Thoracic aorta (tissue), 2 donors: ENCODE measurements at places on chromosomes 12 and 14.

GRCh38 chr12:47860279-47860841, 40.7 kb upstream of the HDAC7 start:
- no peak for DNase-seq

DNA sequence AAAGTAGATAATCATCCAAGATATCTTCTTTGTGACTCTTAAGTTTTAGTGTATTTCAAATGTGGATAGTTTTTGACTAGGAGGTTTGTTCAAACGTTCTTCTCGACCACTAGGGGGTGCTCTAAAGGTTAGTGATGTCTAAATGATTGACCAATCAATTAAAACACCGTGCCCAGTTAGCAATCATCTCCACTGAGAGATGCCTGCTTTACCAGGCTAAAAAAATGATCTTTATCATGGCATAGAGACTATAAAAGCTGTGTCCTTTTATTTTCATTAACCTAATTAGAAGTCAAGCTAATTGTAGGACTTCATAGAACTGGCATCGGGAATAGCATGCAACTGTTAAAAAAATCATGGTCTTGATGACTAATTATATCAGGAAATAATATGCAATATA, 153.9 kb downstream of the PRKCH start:
- no peak for DNase-seq

GRCh38 chr14:96065661-96066459, 26.7 kb downstream of the C14orf132 start:
- no peak for DNase-seq

GRCh38 chr12:38648813-38649212, 256.6 kb downstream of the CPNE8 start:
- no peak for DNase-seq

DNA sequence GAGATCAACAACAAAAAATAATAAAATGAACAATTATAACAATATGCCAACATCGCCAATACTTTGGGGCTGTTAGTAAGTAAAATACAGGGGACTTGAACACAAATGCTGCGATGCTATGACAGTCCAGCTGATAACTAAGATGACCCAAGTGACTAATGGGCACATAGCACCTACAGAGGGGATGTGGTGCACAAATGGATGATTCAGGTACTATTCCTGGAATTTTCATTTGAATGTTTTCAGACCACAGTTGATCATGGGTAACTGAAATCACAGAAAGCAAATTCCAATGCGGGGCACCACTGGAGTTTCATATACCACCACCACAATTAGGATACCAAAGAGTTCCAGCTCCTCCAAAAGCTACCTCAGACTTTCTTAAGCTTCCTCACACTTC, 82.9 kb downstream of the RCOR1 start:
- DNase-seq = no peak

DNA sequence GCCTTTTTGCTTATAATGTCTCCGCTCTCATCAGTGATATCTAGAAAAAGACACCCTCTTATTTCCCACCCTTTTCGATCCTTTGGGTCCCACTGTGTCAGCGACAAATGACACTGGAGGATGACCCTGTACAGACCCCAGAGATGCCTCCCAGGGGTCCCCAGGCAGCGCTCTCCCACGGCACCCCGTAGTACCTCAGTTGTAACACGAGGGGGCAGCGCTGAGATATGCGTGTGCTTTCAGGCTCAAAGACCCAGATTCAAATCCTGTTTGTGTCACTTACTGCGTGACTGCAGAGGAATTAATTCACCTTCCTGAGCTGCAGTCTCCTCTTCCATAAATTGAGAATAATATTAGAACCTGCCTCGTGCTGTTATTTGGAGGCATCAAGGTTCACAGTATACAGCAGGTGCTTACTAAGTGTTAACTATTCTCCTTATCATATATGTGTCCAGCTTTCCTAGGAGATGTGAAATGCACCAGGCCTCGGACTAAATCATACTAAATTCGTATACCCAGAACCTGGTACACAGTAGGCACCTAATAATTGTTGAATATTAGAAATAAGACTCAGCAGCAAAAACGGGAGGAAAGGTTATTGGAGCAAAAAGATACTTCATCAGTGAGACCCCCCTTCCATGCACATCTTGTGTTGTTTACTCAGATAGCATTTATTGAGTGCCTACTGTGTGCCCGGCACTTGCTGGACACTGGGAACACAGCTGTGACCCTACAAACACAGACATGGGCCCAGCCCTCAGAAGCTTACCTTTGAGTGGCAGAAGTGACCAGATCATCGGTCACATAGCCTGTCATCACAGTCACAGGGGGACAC, 99.9 kb downstream of the PHETA1 start:
- no peak for DNase-seq

- no peak for DNase-seq
Measured at GRCh38 chr14:89033756-89034155, 209.3 kb downstream of the TTC8 start.

DNA sequence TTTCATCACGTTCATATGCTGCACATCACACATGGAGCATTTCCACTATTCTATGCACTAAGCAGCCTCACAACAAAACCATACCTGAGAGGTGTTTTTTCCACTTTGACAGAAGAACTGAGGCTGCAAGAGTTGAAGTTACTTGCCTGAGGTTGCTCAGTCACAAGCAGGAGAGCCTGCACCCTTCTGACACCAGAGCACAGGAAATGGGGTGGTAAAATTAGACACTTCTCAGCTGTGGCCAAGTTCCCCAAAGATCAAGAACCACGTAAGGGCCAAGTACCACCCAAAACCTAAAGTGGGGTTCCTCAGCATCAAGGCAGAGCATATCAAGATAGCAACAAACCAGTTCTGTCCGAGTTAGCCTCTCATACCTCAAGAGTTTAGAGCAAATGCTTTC, 185.8 kb downstream of the CAPZA3 start:
- no peak for DNase-seq

DNA sequence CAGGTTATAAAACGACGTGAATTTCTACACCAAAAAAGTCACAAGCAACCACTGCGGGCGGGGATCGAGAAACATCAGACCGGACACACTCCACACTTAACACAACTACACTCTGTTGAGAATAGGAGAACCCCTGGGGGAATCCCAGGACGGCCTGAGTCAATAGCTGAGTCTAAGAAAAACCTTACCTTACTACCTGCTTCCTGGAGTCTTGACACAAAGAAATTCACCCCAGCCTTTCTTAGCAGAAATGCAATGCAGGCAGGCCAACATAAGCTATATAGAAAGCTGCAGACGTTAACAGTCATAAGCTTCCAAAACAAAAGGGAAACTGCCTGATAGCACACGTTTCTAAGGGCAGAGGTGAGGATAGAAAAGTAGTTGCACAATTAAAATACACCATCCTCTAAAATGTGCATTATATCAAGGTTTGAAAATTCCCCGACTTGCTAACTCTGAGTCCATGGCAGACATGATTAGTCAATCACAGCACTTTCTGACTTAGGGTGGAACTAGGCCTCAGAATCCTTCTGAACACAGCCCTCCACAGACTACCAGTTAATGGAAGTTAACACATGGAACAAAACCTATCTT, 68.0 kb downstream of the CCDC88C start:
- DNase-seq = no peak
